ENCODE measurements at places on chromosomes 7 and 10.

DNA sequence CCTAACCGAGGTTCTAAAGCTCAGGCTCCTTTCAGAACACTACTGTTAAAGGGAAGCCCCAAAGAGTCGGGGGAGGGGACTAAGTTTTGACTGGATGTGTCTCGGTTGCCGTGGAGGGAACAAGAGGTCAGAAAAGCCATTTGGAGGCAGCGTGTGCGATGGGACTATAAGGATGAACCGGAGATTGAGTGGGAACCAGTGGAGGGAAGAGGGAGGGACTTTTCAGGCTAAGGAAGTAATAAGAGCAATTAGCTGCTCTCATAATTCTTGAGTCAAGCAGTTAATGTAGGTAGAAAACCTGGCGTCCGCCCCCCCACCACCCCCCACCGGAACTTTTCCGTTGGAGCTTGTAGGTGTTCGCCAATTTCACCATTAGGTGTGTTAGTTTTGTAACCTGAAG lies 491 bp upstream of the AKAP9 start:
- no peak for DNase-seq

GRCh38 chr10:124012991-124013390 lies 80.4 kb downstream of the CHST15 start:
- no peak for DNase-seq

- DNase-seq: no peak
Measured at GRCh38 chr7:82528577-82529310, 85.2 kb upstream of the CACNA2D1 start.

DNA sequence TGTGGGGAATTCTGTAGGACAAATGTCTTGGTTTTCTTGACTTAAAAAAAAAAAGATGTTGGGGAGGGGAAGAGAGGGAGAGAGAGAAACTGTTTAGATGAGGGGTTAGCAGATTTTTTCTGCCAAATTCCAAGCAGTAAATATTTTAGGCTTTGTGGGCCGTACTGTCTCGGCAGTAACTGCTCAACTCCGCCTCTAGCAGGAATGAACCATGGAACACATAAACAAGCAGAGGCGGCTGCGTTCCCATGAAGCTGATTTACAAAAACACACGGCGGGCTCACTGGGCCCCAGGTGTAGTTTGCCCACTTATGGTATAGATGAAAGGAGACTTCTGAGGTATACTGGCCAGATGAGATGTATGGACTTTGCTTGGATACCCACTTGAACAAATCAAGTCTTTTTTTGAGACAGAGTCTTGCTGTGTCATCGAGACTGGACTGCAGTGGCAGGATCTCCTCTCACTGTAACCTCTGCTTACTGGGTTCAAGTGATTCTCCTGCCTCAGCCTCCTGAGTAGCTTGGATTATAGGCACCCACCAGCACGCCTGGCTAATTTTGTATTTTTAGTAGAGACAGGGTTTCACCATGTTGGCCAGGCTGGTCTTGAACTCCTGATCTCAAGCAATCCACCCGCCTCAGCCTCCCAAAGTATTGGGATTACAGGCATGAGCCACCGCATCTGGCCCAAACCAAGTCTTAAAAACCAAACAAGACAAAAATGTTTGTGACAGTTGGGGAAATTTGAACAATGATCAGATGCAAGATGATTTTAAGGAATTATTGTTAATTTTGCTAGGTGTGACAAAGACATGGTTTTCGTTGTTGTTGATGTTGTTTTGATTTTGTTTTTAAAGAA lies 9.7 kb upstream of the ADAMTS14 start:
- DNase-seq: no peak

DNA sequence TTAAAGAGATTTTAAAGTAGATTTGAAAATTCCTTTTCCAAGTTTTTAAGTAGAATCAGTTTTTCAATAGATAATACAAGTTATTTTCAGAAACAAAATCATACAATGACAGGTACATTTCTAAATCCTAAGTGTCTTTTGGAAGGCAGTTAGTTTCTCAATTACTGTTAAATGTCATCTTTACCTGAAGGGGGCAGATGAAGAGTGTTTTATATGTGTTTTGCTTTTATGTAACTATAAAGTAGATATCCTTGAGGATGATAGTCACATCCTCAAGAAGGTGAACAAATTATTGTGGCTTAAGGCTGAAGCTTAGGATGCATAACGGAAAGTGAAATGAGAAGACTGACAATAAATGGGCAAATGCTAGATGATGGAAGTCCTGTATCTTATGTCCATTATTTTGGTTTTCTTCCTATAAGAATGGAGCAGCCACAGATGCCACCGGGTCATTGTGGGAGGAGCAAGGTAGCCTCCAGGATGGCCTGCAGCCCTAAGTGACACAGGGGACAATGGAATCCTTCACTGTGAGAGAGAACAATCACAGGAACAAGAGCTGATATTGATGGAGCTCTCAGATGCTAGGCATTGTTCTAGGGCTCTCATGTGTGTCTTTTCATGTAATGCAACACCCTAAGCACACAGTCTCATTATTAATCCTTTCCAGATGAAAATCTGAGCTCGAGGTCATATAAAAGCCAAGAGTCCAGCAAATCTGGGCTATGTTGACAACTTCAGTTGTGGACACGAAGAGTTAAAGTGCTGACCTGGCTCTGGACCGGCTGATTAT lies 14.1 kb upstream of the MKX start:
- DNase-seq: no peak

- no peak for DNase-seq
Measured at GRCh38 chr7:75937958-75938786, 23.2 kb downstream of the POR start.

DNA sequence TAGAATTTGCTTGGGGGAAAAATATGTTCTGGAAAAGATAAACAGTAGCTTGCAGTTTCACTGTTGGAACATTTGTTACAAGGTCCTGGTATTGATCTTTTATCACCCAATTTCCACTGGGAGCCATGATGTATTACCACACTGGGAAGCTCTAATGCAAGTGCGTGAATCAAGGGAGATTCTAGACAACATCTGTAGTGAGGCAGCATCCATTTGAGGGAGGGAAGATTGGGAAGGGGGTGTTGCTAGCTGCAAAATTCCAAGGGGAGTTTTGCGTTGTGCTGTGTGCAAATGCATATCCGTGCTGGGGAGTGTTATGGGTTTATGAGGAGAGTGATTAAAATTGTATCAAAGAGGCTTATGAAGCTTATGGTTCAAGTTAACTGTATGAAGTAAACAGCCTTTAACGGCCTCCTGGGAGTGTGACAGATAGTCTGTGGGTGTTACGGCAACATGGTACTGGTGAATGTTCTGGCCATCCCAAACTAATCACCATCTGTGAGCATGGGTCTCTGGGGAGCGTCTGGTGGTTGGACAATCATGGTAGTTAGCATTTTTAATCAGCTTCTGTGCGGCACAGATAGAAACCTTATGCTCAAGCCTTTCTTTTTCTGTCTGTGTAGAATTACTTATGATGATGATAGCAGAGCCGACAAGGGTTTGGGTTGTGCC lies 601.9 kb upstream of the GALNT17 start:
- DNase-seq: no peak

- no peak for DNase-seq
Measured at GRCh38 chr10:44172883-44173607, 211.9 kb downstream of the CXCL12 start.

DNA sequence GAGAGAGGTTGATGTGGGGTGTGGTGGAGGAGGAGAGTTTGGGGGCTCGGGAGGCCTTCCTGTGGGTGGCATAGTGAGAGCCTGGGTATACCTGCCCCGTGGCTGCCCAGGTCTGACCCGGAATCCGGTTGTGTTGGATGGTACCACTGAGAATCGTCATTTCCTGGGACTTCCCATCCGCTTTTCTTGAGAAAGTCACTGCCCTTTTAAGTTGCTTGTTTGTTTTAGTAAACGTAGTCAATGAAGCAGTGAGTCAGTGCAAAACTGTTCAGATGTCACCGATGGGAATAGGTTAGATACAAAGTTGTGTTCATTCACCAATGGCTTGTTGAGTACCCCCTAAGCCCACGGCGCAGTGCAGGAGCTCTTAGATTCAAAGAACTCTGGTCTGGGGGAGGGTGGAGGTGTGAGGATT lies 285.8 kb downstream of the CAMK1D start:
- DNase-seq: no peak

- DNase-seq: no peak
Measured at GRCh38 chr10:6909905-6910560, 330.0 kb upstream of the PRKCQ start.

GRCh38 chr10:37760817-37761216 lies 96.6 kb downstream of the ZNF248 start:
- DNase-seq: no peak

DNA sequence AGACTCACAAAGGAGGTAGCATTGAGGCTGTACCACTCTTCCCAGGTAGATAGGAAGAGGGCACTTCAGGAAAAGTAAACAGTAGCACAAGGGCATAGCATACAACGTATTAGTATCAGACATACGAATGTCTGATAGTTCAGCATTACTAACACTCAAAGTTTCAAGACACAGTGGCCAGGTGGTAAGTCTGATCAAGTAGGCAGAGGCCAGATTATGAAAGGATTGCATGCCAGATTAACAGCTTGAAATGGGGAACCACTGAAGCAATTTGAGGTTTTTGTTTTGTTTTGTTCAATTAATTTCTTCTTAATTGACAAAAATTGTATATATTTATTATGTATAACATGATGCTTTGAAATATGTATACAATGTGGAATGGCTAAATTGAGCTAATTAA lies 45.7 kb upstream of the IL6 start:
- no peak for DNase-seq

DNA sequence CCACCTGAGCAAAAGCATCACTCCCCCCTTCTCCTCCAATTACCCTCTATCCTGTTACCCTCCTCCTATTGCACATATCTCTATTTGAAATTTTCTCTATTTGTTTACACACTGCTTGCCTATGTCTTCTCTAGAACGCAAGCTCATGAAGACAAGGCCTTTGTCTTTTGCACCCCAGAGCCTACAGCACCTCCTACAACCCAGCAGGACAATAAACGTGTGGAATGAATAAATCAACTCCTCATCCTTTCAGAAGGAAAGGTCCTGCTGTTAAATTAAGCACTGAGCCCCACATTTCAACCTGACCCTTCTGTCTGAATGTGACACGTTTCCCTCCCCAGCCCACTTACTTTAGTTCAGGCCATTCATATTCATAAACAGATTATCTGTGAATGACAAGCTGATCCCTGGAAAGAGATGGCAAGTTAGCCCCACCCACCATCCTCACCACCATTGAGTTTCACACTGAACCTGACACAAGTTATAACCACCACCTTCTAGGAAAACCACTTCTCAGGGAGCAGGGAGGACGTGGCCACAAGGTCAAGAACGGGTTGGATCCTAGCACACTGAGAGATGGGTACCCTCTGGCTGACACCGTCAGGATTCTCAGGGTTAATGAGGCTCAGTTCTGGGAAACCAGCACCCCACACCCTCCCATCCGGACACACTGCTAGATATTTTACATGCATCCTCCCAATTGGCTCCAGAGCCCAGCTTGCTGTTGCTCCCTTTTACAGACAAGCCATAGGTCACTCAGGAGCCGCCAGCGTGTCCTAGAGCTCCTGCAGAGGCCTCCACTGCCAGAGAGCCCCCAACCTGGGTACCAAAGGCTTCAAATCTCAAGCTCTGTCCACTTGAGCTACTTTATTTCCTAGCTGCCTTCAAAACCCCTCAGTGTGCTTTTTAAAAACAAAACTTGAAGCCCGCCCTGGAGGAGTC lies 934 bp downstream of the PRTFDC1 start:
- DNase-seq: no peak

DNA sequence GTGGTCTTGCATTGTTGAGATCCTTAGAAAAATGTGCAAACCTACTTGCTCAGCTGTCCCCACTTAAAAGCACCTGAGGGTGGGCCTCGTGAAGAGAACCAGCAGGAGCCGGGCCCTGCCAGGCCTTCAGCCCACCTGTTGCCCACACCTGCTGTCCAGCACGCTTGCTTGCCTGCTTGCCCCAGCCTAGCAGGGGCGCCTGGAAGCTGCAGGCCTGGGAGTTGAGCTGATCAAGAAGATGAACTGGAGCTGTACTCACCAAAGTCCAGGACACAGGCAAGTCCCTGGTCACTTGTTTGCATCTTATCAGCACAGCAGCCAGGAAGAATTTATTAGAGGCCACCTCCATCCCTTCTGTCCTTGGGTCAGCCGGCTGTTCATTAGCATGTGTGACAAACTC lies 23.2 kb downstream of the CYP26A1 start:
- DNase-seq: no peak

DNA sequence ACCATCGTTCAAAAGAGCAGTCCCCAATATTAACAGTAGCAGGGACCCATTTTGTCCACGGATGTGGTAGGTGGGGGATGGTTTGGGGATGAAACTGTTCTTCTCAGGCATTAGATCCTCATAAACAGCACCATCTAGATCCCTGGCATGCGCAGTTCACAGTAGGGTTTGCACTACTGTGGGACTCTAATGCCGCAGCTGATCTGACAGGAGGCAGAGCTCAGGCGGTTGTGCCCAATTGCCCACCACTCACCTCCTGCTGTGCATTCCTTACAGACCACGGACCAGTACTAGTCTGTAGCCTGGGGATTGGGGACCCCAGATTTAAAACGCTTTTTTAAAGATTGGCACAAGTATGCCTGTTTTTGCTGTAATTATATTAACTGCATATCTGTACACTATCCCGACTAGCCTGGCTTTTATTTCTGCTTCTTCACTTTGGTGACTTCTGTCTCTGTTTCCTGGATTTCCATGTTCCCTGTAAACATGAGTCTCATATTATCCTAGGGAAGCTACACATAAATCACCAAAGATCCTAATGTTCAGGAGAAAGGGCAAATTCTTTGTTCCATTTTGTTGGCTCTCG lies 163.3 kb upstream of the AKR1E2 start:
- no peak for DNase-seq

- no peak for DNase-seq
Measured at GRCh38 chr7:92034116-92034515, 93.5 kb downstream of the AKAP9 start.

- no peak for DNase-seq
Measured at GRCh38 chr7:7897509-7897908, 71.1 kb upstream of the GLCCI1 start.

- DNase-seq: no peak
Measured at GRCh38 chr7:94111009-94111408, 106.9 kb upstream of the BET1 start.

- DNase-seq: no peak
Measured at GRCh38 chr7:137269240-137269639, 74.3 kb downstream of the PTN start.

DNA sequence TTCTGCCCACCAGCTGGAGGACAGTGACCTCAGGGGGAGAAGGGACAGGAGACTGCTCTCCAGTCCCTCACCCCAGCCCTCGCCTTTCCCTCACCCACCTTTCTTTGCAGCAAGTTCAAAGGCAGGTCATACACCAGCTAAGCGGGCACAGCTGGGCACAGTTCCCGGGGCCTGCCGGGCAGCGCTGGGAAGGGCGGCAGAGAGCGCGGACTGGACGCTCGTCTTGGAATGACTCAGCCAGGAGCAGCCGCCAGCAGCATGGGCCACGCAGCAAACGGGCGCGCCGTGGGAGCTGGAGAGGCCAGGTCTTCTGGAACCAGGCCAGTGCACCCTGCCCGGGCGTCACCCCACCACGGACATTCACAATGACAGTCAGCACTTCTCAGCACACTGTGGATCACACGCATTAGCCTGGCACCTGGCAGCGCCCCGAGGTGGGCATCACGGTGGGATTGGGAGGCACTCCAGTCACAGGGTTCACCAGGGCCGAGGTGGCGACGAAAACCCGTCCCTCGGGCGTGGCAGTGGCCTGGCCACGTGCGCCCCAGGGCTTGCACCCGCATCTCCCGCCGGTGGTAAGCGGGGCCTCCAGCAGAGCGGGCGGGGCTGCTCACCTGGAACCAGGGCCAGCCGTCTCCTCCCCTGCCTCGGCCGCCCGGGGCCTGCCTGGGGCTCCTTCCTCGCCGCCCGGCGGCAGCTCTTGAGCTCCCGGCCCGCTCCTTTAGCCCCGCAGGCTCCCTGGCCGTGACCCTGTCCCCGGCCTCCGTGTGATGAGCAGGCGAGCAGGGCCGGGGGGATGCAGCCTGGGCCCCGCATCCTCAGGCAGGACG lies 29.0 kb upstream of the WDFY4 start:
- DNase-seq: no peak
